ENCODE measurements at places on chromosomes 2 and 18.

DNA sequence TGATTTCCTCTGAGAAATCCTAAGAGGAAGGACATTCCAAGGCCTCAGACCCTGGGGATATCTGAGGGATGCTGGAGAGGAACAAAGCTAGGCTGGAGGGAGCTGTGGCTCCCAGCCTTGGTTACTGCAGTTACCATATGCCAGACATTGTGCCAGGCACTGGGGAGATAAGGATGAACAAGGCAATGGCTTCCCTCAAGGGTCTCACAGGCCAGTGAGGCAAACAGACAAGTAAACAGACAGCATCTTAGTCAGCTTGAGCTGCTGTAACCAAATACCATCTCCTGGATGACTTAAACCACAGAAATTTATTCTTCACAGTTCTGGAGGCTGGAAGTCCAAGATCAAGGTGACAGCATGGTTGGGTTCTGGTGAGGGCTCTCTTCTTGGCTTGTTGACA lies 91.8 kb downstream of the SKA1 start:
- no peak for DNase-seq

- no peak for DNase-seq
Measured at GRCh38 chr2:235021752-235022151, 69.9 kb downstream of the SH3BP4 start.

DNA sequence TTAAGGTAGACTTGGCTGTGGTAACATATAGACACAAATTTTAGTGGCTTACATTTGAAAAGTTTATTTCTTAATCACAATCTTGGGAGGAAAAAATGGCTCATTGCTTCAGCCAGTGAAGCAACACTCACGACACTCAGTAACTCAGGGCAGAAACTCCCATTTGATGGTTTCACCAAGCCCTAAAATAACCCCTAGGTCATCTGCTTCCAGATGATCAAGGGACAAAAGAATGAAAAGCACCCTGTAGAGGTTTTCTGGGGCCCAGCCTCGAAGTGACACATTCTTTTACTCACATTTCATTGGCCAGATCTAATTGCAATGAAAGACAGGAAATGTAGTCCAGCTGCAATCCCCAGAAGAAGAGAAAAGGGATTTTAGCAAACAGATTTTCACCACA lies 275.9 kb downstream of the TMX3 start:
- no peak for DNase-seq

- no peak for DNase-seq
Measured at GRCh38 chr2:10964052-10964790, 52.5 kb downstream of the KCNF1 start.

- no peak for DNase-seq
Measured at GRCh38 chr18:79401494-79402208, 5.9 kb downstream of the NFATC1 start.

- no peak for DNase-seq
Measured at GRCh38 chr2:17643031-17643615, 102.6 kb downstream of the VSNL1 start.

DNA sequence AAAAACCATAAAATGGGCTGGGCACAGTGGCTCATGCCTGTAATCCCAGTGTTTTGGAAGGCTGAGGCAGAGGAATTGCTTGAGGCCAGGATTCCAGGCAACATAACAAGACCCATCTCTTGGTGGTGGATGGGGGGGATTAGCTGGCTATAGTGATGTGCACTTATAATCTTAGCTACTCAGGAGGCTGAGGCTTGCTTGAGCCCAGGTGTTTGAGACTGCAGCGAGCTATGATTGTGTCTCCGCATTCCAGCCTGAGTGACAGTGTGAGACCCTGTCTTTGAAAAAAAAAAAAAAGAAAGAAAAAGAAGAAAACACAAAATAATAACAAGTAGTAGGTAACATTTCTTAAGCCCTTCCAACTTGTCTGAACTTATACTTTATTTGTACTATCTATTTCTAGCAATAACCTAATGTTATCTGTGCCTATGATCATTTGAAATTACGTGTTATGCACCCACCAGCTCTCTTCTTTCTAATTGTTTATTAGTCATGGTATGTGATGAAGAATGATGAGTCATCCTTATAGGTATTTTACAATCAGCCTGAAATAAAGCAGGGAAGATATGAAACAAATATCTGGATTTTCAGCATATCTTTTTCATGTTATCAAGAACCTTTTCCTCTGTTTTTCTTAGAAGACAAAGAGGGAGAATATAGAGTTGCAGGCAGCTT lies 129.3 kb upstream of the UNC80 start:
- no peak for DNase-seq

DNA sequence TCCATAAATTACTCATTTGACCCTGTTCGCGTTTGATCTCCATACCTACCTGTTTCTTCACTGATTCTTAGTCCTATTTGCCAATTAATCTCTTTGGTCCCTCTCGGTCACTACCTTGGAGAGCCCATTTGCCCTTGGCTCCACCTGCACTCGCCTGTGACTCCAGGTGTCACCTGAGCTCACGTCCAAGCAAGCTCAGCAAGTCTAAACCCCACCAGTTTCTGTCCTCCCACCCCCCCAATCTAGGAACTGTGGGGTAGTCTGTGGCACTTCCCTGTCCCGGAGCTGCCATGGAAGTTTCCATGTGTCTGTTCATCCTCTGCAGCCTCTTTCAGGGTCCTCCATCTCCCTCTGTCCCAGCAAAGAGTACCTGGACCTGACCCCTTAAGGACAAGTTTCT lies 68.1 kb upstream of the BCL2L11 start:
- no peak for DNase-seq

DNA sequence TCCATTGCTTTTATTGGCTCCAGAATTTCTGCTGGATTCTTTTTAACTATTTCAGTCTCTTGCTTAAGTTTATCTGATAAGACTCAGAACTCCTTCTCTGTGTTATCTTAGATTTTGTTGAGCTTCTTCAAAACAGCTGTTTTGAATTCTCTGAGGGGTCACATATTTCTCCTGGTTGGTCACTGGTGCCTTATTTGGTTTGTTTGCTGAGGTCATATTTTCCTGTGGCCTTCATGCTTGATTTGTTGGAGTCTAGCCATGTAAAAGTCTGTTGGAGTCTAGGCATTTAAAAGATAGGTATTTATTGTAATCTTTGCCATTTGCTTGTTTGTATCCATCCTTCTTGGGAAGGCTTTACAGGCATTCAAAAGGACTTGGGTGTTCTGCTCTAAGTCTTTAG lies 398.7 kb downstream of the DSEL start:
- DNase-seq, result no peak

GRCh38 chr2:77270433-77270832 lies 251.7 kb downstream of the LRRTM4 start:
- DNase-seq, result no peak

DNA sequence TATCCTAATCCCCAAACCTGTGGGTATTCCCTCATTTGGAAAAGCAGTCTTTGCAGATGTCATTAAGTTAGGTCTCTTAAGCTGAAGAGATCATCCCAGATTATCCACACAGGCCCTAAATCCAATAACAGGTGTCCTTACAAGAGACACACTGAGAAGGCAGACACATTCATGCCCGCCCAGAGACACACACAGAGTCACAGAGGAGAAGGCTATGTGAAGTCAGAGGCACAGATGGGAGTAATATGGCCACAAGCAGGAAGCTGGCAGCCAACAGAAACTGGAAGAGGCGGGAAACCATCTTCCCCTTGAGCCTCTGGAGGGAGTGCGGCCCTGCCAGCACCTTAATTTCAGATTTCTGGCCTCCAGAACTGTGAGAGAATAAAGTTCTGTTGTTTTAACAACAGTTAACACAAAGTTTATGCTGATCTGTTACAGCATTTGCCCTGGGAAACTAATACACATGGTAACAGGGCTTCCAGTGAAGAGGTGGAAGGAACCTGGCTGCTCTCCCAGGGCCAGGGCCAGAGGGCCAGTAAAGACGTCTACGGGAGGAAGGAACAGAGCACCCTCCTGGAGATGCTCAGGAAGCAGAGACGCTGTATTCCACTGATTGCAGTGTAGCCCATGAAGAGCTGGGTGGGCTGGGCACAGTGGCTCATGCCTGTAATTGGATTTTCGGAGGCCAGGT lies 217.5 kb downstream of the GLI2 start:
- no peak for DNase-seq

- no peak for DNase-seq
Measured at GRCh38 chr18:7117390-7118355, at the start of gene LAMA1. TSS of gene LAMA1 (minus strand) at chr18:7117797. CDS start at chr18:7117720, 77 bp downstream.

Measured in stimulated activated CD4-positive, alpha-beta T cell treated with anti-CD3 and anti-CD28 coated beads, Interleukin-12 subunit alpha, Interleukin-12 subunit beta, amount 100 ng/mL, for 24 hours (primary cell).